Cardiac muscle cell (in vitro differentiated cells and primary cell): ENCODE measurements at places on chromosomes 5 and 9.

GRCh38 chr9:3240656-3241268 lies 285.0 kb downstream of the RFX3 start:
- peak; percentile 80 for DNase-seq

- no peak for DNase-seq
These were observed 177.9 kb downstream of the TSSK1B start for GRCh38 chr5:113256671-113257452.

GRCh38 chr5:112532654-112533360 lies 113.7 kb upstream of the EPB41L4A start:
- no peak for DNase-seq

DNA sequence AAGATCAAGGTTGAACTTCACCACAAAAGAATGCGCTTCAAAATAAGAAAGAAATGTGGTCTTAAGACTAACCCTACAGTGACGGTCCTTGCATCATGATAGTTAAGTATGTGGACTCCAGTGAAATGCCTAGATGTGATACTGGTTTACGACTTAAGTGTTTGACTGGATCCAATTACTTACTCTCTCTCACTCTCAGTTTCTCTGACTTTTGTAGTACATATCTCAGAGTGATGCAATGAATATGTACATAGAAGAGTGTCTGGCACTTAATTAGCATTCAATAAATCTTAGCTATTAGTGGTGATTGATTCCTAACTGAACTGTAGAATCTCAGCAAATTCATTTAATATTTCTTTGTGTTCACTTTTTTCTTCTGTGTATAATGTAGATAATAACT lies 411.7 kb upstream of the ITGA1 start:
- DNase-seq, result no peak

DNA sequence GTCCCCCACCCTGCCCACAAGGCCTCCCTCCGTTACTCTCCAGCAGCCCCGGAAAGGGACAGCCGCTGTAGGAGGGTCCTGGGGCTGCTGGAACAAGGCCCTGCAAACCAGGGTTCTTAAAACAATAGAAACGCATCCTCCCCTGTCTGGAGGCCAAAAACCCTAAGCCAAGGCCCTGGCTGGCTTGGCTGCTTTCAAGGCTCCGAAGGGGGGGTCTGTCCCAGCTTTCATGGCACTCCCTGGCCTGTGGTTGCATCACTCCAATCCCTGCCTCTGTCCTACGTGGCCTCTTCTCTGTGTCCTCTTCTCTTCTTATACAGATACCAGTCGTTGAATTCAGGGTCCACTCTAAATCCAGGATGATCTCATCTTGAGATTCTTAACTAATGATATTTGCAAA lies 7.4 kb upstream of the UBAC1 start:
- no peak for DNase-seq
